ENCODE measurements at places on chromosomes 7 and 10.

DNA sequence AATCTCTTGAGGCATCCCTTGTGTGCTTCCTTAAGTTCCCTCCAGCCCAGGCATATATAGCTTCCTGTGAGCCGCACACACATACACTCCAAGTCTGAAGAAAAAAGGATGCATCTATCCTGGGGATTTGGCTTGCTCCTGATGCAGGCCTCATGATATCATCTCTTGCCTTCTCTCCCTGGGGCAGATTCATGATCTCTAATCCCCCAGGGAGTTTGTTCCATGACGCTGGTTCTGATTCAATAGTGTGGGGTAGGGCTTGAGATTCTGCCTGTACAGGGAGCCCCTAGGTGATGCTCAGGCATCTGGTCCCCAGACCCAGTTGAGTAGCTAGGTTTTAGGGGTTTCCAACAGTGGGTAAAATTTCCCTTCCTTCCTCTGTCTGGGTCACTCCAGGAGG, 1.5 kb downstream of the PON1 start:
- DNase-seq, result no peak

DNA sequence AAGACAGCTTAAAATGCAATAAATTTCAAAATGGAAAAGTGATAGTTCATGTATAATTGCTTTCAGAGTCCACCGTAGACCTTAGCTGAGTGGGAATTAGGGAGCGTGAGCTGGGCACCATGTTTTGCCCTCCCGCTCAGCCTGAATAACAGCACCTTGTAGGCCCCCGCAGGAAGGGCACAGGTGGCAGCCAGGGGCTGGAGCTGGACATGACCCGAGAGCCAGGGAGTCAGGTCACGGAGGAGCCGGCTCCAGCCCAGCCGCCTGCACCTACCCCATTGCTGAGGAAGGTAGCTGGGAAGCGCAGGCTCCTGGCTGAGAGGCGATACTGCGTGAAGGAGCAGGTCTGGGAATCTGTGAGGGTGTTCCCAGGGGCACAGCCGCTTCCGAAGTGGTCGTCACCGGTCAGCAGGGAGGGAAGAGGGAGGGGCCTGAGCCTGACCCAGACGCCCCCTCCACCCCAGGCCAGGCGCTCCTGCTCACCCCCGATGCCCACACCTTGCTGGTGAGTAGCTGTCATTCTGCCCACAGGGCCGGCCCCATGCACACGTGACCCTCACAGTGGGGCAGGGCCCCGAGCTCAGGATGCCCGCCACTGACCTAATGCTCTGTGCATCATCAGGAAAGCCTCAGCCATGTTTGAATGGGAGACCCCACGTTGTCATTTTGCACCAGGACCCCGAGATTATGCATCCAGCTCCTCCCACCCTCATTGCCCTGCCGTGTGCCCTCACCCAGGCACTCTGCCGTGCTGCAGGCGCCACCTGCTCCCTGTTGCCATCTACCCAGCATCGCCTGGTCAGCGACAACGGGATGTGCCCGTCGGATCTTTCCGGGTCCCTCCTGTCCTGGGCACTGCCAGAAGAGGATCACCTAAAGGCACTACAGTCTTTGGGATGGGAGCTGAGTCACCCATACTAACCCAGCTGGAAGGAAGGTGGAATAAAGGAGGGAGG, 129.2 kb upstream of the TCERG1L start:
- no peak for DNase-seq

- DNase-seq, result no peak
Observed at GRCh38 chr10:48814933-48815332, 124.7 kb downstream of the LRRC18 start.

DNA sequence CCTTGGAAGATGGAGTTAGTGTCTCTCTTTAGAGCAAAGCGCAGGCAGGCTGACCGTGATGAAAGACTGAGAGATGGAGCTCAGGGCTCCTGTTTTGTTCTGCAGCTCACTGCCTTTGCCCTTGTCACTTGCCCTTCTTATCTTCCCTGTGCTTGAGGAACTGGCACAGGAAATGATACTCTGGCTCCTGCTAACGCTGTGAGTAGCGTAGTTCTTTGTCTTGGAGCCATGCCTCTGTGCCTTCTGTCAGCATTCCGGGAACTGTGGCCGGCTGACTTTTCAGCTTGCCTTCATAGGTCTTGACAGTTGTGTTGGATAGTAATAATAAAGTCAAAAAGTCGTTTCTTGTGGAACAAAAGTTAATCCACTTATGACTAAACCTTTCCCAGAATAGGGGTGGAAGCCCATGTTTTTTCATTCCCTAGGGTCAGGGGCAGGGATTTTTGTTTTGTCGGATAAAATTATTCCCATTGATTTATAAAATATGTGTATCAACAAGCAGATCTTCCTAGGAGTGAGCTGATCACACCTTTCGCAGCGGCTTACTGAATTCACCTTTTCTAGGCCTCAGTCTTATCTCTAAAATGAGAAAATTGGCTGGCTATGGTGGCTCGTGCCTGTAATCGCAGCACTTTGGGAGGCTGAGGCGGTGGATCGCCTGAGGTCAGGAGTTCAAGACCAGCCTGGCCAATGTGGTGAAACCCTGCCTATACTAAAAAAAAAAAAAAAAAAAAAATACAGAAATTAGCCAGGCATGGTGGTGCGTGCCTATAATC, 16.6 kb upstream of the TMEM236 start:
- peak; percentile 16 for DNase-seq

GRCh38 chr7:110964775-110965174, 126.2 kb upstream of the LRRN3 start:
- no peak for DNase-seq

DNA sequence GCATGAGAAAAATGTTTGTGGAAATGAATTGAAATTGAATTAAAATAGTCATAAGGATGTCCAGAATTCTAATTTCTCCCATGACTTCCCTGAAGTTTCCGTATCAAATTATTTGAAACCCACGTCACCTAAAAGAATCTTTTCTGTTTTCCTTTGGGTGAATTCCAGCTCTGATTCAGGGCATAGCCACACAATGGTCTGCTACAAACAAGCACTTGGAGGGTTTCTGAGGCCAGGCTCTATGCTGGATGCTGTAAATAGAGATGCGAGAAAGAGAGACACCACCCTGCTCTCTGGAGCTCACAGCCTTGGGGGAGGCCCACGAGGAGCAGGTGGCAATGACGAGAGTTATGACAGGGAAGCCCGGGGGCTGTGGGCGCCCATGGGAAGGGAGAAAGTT, 33.6 kb downstream of the GHRHR start:
- no peak for DNase-seq

DNA sequence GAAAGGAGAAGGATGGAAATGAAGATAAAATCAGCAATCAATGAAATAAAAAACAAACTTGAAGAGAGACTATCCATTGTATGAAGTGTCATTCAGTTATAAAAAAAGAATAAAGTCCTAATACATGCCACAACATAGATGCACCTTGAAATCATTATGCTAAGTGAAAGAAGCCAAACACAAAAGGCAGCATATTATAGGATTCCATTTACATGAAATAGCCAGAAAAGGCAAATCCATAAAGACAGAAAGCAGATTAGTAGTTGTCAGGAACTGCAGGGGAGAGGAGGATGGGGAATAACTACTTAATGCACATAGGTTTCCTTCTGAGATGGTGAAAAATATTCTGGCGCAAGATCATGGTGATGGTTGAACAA, 6.6 kb upstream of the PON1 start:
- no peak for DNase-seq

DNA sequence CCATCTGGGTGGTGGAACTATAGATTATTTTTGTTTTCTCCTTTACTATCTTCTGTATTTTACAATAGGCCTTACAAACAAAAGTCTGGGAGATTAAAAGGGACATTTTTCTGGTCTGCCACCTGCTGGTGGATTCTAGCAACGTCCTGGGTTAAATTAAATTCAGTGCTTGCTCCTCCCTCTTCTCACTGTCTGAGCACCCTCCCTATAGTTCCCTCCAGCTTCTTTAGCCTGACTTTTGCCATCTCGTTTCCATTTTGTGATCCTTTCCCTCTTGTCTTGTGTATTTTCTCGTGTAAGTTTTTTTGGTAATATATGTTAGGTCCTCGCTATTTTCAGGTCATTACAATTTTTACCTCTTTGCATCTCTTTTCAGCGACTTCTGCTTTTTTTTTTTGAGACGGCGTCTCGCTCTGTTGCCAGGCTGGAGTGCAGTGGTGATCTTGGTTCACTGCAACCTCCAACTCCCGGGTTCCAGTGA, 16.1 kb downstream of the ANKRD16 start:
- peak; percentile 49 for DNase-seq

GRCh38 chr10:103851261-103851660, 4.1 kb downstream of the SH3PXD2A start:
- DNase-seq, result no peak

DNA sequence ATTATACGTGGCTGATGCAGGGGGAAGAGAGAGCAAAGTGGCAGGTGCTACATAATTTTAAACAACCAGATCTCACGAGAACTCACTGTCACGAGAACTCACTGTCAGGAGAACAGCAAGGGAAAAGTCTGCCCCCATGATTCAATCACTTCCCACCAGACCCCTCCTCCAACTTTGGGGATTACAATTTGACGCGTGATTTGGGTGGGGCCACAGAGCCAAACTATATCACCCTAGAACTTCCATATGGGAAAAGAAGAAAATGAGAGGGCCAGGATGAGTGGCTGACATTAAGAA, 15.8 kb downstream of the EZH2 start:
- DNase-seq, result no peak

DNA sequence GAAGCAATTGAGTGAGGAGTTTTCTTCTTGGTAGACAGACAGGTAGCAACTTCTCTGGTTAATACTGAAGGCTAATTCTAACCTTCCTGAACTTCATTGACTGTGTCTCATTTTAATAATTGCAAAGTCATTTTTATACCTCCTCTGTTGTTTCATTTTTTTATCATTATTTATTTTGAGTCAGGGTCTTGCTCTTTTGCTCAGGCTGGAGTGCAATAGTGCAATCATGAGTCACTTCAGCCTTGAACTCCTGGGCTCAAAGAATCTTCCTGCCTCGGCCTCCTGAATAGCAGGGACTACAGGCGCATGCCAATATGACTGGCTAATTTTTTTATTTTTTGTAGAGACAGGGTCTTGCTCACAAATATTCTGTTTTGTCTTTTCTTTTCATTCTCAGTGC, 45.4 kb downstream of the APBB1IP start:
- DNase-seq, result no peak

- no peak for DNase-seq
Observed at GRCh38 chr7:88184848-88185304, 35.0 kb downstream of the SRI start.

DNA sequence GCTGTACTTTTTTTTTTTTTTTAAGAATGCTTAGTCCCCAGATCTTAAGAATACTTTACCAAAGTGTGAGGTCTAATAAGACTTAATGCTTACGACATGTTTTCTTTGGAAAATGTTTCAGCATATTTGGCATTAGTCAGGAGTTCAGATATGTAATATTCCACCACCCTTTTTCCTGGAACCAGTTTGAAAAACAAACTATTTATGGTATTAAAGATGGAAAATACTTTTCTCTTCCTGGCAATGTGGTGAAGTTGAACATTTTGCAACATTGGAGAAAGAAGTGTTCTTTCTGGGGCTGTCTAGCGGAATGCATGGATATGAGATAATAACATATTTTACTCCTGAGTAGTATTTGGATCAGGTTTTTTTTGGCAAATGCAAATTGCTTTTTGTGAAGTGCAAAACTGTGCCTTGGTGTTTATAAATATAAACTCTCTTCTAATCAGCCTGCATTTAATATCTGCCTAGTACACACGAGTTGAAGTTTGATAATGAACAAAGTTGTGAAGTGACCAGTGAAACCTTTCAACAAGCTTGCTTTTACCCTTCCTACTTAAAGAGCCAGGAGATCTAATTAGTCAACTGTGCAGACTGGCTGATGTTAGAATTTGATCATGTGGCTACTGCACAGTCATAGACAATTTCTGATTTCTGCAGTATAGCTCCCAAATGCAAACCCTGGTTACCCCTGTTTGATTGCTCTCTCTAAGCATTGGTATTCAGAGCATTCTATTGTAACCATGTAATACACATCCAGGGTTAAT, 20.9 kb downstream of the MAP3K8 start:
- DNase-seq, result no peak

DNA sequence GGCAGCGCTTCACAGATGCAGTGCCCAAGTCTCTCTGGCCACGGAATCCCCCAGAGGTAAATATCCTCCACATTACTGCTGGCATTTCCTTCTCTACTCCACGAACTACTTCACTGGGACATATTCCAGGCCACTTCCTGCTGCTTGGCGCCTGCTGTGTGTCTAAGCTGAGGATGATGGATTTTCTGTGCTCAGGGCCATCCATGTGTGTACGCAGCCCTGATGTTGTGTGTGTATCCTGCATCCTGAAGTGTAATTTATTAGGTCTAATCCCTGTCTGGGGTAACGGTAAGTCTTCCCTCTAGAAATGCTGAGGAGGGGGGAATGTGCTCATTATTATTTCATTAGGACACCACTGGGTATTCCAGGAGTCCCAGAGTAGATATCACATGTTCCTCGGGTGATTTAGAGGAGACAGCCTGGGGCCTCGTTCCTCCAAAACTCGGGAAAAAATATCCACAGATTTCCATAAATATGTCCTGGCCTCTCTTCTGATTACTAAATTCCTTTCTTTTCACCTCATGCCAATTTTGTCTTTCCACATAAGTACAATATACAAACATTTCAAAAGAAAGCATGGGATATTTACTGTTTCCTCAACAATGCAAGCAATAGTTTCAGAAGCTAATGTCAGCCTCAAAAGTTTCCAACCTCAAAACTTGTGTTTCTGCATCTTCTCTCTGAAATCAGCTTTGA, 25.5 kb upstream of the HABP2 start:
- no peak for DNase-seq

DNA sequence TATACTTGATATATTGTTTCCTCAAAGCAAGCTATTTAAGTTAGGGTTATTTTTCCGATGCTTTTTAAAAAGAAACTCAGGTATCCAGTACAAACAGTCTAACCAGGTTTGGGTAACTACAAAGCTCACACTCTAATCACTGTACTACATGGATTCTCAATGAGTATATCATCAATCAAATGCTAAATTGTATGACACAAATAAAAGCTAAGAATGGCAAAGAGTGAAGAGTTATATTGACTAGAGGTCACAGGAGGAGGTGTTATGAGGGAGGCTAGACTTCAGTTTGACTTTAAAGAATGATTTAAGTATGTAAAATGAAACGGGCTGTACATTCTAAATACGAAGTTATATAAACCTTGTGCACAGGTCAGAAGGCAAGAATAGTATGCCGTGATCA, 178.0 kb downstream of the CTNNA3 start:
- no peak for DNase-seq

- DNase-seq, result no peak
Observed at GRCh38 chr10:64113792-64114191, 592.6 kb downstream of the REEP3 start.

GRCh38 chr10:8102708-8103401, 48.4 kb downstream of the GATA3 start:
- no peak for DNase-seq

DNA sequence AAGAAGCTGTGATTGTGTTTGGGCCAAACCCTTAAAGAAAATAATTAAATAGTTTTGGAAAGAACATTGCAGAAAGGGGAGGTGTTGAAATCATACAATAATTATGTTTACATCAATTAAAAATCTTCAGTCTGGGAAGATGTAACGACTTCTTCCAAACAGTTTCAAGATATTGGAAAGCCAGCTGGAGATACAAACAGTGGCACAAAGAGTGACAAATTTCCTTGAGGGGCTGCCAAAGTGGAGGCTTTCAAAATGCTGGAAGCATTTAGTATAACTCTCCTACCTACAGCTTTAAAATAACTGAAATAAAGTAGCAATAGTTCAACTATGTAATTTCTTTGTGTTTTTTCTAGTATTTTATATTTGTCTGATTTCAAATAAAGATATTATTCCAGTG, 405.0 kb downstream of the DNAJB9 start:
- no peak for DNase-seq
